ENCODE measurements at places on chromosomes 11 and 22.

DNA sequence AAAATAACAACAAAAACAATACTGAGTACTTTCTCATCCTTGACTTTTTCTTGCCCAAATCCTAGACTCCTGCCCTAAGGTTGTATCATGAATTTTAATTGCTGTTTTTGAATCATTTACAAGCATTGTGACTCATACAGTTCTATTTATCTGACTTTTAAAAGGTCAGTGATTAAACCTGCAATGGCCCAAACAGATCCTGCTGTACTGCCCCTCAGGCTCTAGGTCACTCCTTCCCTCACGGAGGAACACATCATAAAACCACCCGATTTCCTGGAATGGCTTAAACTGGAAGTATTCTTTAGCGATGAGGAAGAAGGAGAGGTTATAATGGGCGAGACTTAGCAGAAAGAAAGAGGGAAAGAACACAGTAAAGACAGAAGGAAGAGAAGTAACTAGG is 12.3 kb downstream of the ARFGAP3 start:
- DNase-seq: no peak

GRCh38 chr11:9796854-9797253 is 133.0 kb downstream of the SWAP70 start:
- no peak for DNase-seq

DNA sequence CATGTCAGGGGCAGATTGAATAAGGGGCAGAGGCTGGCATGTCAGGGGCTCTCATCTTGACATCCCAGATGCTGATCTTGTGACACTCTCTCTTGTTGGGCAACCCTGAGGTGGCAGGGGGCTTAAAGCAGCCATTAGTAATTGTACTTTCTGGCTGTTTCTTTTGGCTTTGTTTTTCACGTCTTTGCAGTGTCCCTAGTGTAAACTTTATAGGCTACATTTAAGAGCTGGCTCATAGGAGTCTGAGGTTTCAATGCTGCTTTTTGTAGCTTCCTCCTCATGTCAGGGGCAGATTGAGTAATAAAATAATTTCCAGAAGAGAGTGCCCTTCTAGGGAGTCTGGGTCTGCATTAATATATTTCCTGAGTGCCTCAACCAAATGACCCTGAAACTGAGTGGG is 86.1 kb downstream of the RAB38 start:
- no peak for DNase-seq

- no peak for DNase-seq
Observed at GRCh38 chr11:66365711-66366619, 5.6 kb downstream of the SLC29A2 start.

GRCh38 chr11:1542267-1542666 is 29.8 kb downstream of the DUSP8 start:
- no peak for DNase-seq

Measured in hematopoietic multipotent progenitor cell treated with erythropoietin and hydrocortisone succinate and interleukin-3 and kit ligand, for 4 days (in vitro differentiated cells).